ENCODE measurements at places on chromosomes 4 and X.

- DNase-seq: no peak
Observed at GRCh38 chrX:38610849-38611248, 49.5 kb downstream of the TSPAN7 start.

DNA sequence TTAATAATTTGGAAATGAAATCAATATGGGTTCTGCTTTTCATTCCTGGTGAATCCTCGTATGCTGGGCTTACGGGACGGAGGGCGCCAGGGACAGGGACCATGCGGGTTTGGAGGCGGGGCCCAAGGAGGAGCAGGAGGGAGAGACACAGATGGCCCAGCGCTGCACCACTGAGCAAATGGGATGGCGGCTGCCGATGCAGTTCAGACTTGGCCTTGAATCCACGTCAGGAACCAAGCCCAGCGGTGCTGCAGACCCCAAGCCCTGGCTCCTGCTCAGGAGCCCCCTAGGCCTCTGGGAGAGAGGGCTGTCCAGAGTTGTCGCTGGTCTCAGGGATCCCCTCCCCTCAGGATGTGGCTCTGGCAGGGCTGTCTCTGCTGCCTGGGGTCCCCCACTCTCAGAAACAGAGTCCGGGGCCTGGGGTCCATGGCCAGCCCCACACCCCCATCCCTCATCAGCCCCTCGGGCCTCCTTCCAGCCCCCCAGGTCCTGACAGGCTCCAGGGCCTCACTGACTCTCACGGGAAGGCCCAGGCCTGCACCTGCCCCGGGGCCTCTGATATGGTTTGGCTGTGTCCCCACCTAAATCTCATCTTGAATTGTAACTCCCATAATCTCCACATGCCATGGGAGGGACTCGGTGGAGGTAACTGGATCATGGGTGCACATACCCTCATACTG lies 75.2 kb downstream of the FAM53A start:
- DNase-seq: no peak

DNA sequence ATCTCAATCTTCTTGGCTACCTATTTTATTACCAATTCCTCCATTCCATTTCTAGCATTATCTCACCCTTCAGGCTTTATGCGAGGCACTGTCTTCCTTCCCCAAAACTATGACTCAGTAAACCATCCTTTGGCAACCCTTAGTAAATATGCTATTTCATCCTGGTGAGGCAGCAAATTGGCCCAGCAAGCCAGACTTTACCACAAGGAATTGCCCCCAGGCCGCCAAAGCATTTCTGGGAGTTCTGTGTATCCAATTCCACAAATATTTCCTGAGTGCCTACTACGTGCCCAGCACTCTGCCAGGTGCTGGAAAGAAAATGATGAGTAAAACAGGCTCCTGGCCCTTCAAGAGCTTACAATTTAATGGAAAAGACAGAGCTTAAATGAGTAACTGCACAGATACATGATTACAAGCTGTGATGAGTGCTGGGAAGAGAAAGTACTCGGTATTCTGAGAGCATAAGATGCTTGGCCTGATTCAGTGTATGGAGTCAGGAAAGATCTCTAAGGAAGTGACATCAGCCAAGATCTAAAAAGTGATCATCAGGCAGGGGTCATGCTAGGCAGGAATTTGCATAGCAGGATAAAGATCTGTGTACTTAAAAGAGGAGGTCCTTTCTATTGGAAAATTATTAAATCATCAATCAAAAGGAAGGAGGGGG lies 193.8 kb downstream of the ADAMTS3 start:
- DNase-seq: no peak

- DNase-seq: no peak
Observed at GRCh38 chr4:84070289-84070688, 428.8 kb downstream of the NKX6-1 start.

- no peak for DNase-seq
Observed at GRCh38 chrX:40008791-40009461, 88.8 kb downstream of the BCOR start.

- DNase-seq: no peak
Observed at GRCh38 chr4:169988252-169988651, 37.9 kb downstream of the MFAP3L start.

- no peak for DNase-seq
Observed at GRCh38 chrX:97374266-97374665, 490.6 kb downstream of the RPA4 start.

GRCh38 chrX:109155161-109155560 lies 326.7 kb downstream of the GUCY2F start:
- DNase-seq: no peak

- peak; percentile 79 for DNase-seq
Observed at GRCh38 chr4:55635741-55636655, at the start of gene NMU. Gene NMU, minus strand, starts transcription at chr4:55636298. Its CDS starts 106 bp downstream, at chr4:55636192.

DNA sequence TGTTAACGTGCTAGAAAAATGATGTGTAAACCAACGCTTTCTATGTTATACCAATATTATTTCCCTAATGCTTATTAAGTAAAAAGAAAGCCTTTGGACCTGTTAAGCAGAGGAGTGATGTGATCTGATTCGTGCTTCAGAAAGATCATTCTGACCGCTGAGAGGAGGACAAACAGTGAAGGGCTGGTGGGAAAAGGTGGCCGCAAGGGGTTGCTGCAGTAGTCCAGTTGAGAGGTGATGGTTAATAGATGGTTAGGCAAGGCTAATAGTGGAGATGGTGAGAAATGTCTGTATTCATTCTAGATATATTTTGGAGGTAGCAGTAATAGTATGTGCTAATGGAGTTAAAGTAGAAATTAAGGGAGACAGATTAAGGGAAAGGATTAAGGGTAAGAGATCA lies 12.9 kb upstream of the VGLL1 start:
- DNase-seq: no peak

GRCh38 chr4:174753021-174753420 lies 76.0 kb downstream of the GLRA3 start:
- no peak for DNase-seq

- no peak for DNase-seq
Observed at GRCh38 chrX:68832101-68832416, 3.2 kb downstream of the EFNB1 start.

- DNase-seq: no peak
Observed at GRCh38 chr4:13403833-13404232, 80.3 kb downstream of the RAB28 start.

GRCh38 chr4:138961129-138961528 lies 54.5 kb upstream of the NOCT start:
- DNase-seq: no peak

GRCh38 chr4:158682066-158682465 lies 10.0 kb downstream of the ETFDH start:
- no peak for DNase-seq

GRCh38 chr4:1049591-1049905 lies 38.1 kb downstream of the FGFRL1 start:
- DNase-seq: no peak

DNA sequence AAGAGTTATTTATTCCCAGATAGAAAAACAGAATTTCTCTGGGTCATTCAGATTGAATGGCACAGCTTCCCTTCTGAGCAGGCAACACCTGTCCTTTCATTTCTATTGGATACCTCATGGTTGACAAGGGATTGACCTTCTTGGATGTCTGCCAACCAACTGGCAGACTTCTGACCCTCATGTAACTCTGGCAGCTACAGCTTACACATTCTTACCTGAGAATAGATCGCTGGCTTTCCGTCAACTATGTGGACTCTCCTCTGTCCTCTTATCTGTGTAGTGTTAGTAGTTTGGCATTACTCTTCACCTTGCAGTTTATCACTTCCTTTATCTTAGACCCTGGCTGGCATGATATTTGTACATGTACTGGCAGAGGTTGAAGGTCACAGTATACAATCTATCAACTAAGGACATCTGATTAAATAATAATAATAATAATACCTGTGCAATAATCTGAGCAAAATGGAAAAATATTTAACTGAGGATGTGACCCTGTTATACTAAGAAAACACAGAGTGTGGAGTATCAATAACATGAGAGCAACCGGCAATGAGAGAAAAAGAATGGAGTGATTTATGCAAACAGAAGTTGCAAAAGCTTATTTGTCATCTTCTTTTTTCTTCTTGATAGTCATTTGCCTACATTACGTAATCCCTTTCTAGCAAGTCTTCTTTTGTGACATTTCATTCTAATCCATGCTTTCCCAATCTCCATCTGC lies 1118.2 kb downstream of the ARAP2 start:
- no peak for DNase-seq

DNA sequence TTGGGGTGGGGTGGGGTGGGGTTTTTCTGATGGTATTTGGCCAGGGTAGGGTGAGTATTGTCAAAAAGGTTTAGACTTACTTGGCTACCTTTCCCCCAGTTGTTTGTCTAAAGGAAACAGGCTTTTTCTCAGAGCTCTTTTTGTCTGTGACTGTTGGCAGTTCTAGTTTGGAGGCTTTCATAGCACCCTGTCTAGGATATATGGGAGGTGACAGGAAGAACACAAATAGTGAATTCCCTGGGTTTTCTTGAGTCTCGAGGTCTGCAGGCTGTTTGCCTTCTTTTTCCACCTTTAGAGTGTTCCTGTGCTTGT lies 13.5 kb downstream of the RPS6KA3 start:
- no peak for DNase-seq

- DNase-seq: no peak
Observed at GRCh38 chrX:48532161-48532560, 7.4 kb upstream of the TBC1D25 start.

- no peak for DNase-seq
Observed at GRCh38 chrX:101550751-101551379, 518 bp downstream of the ARMCX1 start.

GRCh38 chr4:110801591-110801990 lies 178.7 kb upstream of the PITX2 start:
- DNase-seq: no peak

DNA sequence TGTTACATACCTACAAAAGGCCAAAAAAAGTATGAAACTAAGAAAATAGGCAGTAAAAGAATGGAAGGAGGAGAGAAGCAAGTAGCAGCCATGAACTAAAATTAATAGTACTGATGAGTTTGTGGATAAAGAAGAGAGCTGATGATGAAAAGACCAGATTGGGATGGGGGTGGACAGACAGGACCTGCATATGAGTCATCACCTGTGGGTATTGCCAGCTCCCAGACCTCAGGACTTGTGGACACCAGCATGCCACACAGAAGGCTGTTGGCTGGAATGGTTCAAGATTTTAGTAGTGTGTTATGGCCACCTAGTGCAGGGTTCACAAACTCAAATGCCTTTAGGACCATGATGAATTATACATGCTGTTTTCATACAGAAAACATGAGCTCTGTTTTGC lies 58.9 kb downstream of the ARX start:
- no peak for DNase-seq

DNA sequence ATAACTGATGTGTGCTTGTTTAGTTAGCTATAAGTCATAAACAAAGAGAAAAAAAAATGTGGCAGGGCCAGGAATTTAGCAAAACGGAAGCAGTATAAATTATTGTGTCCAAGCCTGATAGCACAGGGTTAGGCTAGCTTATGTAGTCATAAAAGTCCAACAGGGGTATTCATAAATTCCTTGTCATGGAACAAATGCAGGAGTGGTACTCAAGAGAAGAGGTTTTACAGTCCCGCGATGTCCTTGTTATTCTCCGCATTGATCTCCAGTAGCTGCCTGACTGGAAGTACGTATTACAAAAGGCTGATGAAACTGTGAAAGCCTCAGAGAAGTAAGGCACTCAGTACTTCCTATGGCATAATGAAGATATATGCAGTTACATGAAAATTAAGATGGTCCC lies 336.9 kb upstream of the TRAM1L1 start:
- DNase-seq: no peak

- DNase-seq: no peak
Observed at GRCh38 chr4:83197555-83198235, 83.2 kb upstream of the PLAC8 start.

GRCh38 chrX:43860646-43861370 lies 21.4 kb downstream of the MAOB start:
- no peak for DNase-seq

GRCh38 chr4:56860781-56861180 lies 39.3 kb upstream of the SPINK2 start:
- no peak for DNase-seq

DNA sequence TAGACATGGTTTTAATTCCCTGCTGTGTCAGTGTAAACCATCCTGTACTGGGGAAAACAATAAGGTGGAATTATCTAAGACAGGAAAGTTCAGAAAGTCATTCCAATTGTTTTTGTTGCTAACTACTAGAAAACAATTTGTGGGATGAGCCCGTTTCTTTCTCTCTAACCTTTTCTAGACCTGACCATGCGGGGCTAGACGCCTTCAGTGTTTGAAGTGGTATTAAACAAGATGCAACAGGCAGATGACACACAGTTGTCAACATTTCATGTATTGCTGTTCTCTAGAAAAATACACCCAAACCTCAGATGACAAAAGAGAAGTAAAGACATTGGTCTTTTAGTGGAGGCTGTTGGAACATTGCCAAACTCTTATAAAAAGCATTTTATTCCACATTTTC lies 105.7 kb downstream of the FRAS1 start:
- no peak for DNase-seq

DNA sequence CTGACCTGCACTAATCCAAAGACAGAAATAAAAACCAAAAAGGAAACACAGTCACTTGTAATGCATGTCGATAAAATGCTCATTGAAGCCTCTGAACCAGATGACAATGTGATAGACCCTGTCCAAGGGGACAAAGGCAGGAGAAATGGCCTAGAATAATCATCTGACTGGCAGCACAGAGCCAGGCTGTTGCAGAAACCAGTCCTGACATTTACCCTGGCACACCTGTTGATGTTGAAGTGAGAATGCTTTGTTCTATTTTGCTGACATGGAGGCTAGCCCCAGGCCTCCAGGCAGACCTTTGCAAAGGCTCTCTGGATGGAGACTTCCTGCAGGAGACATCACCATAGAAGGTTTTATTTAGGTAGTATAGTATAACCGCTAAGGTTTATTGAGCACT lies 41.0 kb downstream of the TFDP3 start:
- DNase-seq: no peak

GRCh38 chrX:155819966-155820491 lies 61.1 kb upstream of the VAMP7 start:
- peak; percentile 62 for DNase-seq

DNA sequence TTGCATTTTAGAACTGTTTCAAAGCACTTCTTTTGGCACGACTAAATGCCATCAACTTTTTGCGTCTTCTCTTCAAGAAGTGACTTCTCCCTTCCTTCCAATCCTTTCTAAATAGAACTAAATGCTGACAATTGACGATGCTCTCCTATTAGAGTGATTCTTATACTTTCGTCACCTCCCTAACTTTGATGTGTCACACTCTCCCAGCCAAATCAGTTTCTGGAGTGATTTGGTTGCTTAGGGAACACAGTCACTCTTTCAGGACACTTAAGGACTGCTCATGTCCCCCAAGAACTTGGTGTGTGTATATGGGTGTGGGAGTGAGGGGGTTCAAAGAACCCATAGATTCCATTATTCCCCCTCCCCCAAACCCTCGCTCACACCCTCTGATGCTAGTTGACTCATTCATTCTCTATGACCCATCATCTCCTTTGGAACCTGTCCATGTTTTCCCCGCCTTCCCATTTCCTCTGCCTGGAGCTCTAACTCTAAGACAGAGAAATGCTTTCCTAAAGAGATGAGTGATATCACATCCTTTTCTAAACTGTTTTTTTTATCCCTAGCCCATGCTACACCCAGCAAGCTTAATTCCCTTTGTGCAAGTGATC lies 26.8 kb upstream of the AREG start:
- no peak for DNase-seq

- DNase-seq: no peak
Observed at GRCh38 chr4:81516241-81516640, 44.5 kb upstream of the RASGEF1B start.

GRCh38 chr4:150944660-150945059 lies 70.4 kb downstream of the LRBA start:
- no peak for DNase-seq
